ENCODE measurements at places on chromosomes 4 and X.

DNA sequence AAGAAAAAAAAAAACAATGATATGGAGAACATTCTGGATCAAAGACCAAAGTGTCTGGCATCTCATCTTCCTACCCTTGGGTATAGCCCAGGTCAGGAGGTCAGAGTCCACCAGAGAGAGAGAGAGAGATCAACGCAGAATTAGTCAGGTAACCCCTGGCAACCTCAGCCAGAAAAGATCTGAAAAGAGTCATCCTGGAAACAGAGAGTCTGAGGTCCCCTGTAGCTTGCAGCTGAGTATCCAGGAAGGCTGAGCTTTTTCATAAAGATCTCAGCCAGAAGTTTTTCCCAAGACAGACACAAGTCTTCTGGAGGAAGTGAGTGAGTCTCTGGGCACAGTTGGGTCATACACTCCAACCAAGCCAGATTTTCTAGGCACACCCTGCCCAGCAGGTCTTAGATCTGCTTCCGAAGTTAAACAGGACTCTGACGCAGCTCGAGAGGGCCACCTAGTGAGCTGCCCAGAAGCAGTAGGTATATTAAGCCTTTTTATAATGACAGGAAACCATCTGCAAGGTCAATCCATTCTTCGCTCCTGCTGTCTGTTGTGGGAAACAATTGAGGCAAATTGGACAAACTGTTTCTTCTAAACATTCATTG, 35.7 kb downstream of the ACE2 start:
- DNase-seq: no peak

DNA sequence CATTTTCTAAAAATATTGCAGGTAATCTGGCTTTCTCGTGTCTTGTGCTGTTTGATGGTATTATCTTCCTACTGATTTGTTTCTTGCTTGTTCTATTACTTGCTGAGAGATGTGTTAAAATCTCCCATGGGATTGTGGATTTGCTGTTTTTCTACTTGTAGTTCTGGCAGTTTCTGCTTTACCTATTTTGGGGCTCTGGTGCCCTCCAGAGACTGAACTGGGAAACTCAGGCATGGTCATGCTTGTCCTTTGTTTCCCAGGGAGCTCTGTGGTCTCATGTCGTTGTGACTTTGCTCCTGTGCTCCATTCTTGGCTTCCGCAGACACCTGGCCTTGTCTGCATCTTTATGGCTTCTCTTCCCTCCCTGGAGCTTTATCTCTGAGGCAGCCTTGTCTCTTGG, 39.5 kb downstream of the NSD2 start:
- DNase-seq: peak; percentile 13

GRCh38 chr4:166230841-166231240, 357.8 kb downstream of the TLL1 start:
- no peak for DNase-seq

DNA sequence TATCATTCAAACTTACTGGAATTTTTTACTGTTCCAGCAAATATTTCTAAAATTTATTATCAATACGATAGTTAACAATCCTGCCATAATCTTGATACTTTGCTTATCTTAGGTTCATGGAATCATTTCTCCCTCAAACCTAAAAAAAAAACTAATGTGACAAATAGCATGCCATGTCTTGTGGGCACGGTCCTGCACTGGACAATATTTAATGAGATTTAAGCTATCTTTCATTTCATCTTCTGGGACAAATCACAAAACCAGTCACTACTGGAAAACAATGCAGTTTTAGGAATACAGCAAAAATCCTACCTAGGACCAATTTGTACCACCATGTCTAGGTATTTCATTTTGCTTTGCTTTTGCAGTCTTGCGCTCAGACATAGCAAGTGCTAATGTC, 93.7 kb downstream of the FRYL start:
- no peak for DNase-seq

- no peak for DNase-seq
These were observed 1724.0 kb downstream of the RPA4 start for GRCh38 chrX:98607739-98608138.

- no peak for DNase-seq
These were observed 100.3 kb downstream of the TENM3 start for GRCh38 chr4:182343453-182343852.

DNA sequence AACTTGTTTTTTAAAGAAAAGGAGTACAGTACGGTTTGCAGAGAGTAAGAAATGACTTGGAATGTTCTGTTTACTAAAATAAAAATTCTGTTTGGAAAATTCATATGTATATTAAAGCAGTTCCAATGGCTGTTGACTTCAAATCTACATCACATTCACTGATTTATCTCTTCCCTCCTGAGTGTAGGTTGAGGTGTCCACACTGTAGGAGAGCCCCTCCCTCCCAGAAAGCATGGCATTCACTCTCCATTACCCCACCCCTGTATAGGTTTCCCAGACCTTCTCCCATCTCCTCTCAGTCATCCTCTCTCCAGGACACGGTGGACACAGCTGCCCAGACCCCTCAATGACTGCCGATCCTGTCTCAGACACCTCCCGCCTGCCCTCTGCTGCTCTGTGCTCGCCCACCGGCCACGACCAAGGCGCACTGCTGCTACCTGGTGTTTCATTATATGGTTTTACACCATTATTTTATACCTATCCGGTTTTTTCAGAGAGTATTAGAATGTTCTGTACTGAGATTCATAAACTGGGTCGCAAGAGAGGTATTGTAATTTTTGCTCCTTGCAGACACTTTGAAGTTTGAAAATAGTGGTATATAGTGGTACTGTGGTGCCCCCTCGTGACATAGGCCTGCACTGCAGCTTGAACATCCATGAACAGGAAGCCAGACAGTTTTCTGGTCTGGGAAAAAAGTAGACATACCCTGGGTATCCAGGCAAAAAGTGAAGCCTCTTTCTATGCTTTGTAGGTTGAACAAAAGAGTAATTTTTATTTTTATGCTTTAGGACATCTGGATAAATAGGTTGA, 38.8 kb upstream of the BEX4 start:
- DNase-seq: peak; percentile 29

- no peak for DNase-seq
These were observed 11.6 kb downstream of the RBMX2 start for GRCh38 chrX:130413415-130413814.
